ENCODE measurements at places on chromosomes 2 and 18.
A peak's percentile ranks its signal among the peaks of the same experiment; 100 is the strongest.

DNA sequence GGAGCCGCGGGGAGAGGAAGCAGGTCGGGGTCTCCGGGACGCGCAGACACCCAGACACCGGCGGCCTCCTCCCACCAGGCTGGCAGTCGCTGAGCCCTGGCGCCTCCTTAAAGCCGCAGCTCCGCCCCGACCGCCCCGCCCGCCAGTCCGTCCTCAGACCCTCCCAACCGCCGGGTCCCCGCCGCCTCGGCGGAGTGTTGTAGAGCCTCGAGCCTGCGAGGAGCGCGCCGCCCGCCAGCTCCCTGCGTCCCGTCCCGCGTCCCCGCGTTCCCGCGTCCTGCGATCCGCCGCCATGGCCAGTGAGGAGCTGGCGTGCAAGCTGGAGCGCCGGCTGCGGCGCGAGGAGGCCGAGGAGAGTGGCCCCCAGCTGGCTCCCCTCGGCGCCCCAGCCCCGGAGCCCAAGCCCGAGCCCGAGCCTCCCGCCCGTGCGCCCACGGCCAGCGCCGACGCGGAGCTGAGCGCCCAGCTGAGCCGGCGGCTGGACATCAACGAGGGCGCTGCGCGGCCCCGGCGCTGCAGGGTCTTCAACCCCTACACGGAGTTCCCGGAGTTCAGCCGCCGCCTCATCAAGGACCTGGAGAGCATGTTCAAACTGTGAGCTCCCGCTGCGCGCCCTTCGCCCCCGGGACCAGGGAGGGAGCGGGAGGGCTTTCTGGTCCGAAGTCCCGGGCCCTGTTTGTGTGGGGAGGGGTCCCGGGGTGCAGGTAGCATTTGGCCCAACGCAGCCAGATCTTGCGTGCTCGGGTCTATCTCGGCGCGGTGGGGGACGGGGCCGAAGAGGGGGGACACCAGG is at the start of gene EFHD1:
Gene EFHD1 (plus strand): TSS at position 192 of the 793 bp plus-strand sequence. CDS start 101 bp downstream, at position 293.
- peak; percentile 59 for DNase-seq

GRCh38 chr2:97011977-97012569 is 25.7 kb upstream of the FAM178B start:
- peak; percentile 41 for DNase-seq

DNA sequence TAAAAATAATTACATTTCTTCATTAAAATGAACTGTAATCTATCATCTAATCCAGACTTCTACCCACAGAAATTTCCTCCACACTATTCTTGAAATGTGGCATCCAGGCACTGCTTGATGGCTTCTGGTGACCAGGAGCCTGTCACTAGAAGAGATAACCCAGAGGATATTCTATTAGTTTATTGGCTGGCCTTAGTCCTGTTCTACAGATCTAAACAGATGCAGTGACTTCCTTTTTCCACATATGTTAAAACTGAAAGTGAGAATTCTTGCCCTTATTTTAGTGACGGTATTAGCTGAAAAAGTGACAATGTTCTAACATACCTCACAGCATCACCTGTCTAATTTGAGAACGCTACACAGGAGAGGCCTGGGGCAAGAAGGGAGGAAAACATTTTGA is 775.4 kb downstream of the TSN start:
- DNase-seq: no peak

- no peak for DNase-seq
Measured at GRCh38 chr2:220043990-220044335, 416.5 kb downstream of the SLC4A3 start.

DNA sequence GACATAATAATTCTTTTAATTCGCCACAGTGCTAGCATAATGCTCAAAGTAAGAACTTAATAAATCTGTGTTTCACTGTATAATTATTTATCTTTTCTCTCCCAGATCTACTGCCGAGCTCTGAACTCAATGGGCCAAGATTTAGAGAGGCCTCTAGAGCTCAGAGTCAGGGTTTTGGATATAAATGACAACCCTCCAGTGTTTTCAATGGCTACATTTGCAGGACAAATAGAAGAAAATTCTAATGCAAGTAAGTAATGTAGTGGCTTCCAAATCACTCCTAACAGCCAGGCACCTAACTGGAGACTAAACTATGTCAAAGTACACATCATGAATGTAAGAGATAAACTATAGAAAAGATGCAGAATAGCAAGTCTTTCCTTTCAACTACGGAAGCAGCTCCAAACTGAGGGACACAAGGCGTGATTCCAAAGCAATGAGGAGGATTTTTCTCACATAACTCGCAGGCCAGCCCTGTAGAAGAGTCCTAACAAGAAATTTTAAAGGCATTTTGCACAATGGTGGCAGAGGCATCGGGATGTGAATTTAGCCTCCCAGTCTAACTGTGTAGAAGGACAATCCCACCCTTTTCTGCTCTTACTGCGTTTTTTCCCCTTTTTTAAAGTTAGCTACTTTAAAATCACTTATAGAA is 12.0 kb downstream of the DSG1 start:
- DNase-seq: no peak

GRCh38 chr2:792687-793086 is 115.5 kb upstream of the TMEM18 start:
- no peak for DNase-seq

DNA sequence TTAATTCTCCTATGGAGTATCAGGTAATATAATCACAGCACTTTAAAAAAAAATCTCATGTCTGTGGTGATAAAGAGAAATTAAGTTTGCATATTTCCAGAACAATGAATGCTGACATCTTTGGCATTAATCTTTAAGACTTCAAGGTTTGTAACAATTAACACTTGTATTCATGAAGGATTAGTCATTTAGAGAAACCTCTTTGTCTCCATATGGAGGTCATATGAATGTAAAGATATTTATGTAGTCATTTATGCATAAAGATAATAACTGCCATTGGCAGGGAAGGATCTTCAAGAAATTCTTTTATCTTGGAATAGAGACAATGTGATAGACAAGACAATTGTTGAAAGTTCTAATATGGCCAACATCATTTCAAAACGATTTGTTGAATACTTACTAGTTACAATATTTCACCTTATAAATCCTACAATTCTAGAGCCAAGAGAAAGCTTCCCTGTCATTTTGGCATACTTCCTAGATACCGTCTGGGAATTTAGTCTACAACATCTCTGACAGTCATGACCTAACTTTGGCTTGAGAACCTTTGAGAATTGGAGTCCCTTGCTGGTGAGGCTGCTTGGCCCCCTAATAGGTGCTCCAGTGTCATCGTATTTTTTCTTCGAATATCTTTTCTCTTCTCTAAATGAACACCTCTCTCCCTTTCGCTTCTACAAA is 33.6 kb downstream of the RASGRP3 start:
- no peak for DNase-seq

- peak; percentile 53 for DNase-seq
Measured at GRCh38 chr2:88737385-88737784, 45.9 kb downstream of the RPIA start.

Data from foreskin fibroblast (primary cell).